ENCODE measurements at places on chromosomes 7 and 10.

- no peak for DNase-seq
These were observed 359.7 kb downstream of the CRPPA start for GRCh38 chr7:16061630-16062029.

- no peak for DNase-seq
These were observed 18.7 kb downstream of the SLC25A13 start for GRCh38 chr7:96303105-96303685.

DNA sequence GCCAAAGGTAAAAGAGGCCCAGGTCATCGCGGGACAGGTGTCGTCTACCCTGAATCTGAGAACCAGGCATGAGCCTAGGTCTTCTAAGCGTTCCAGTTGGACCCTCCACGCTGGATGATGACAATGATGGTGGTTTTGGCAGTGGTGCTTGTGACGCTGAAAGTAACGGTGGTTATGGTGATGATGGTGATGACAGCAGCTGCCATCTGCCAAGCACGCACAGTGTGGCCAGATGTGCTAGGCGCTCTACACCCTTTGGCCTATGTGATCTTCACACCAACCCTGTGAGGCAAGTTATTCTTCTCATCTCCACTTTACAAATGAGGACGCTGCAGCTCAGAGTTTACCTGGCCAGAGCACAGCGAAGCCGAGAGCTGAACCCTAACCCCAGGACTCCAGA lies 93.9 kb downstream of the FAM53B start:
- no peak for DNase-seq

DNA sequence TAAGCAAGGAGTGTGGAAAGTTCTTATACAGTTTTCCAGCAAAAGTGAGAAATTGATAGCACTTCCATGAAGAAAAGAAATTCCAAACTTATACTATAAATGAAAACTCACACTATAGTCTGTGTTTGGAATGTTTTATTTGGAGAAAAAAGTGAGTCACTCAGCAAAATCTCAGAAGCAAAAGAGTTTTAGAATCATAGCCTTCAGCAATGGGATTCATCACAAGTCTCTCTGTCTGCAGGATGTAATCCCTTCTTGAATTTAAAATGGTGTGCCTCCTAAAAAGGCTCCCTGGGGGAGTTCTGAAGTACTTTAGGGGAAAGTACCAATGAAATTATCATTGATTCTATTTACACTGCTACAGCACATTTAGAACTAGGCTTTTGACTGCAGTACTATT lies 756.4 kb downstream of the XPNPEP1 start:
- no peak for DNase-seq

DNA sequence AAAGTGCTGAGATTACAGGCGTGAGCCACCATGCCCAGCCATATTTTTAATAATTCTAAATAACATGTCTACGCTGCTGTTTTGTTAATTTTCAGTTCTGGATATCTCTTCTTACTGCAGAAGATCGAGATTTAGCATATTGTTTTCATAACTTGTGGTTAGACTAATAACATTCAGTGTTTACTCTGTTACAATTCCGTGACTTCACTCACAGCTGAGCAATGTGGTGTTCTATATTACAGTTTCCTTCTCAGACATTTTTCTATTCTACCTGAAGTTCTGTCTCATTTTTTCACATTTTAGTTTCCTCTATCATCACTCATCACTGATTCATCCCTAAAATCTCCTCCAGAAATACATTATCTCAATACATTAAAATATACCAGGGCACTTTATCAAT lies 10.9 kb downstream of the RNF32 start:
- no peak for DNase-seq

DNA sequence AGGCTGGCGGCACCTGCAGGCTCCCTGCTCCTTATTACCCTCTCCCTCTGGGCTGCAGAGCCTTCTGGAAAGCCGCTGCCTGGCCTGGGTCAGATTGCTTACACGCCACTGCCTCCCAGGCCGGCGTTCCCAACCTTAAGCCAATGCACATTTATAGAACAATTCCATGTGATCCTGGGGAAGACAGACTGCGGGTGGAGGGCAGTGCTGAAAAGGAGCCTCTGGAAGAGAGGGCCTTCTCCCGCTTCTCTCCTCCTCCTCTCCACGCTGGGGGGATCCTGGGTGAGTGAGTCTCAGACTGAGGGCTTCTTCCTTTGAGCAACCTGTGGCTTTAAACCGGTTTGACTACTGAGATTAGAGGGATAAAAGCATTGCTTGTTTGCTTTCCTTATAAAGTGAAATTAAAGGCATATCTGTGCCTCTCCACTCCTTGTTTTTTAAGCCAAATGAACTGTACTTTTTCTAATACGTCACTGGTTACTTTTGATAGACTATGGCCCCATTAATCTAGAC lies 5.5 kb downstream of the TACC2 start:
- no peak for DNase-seq

DNA sequence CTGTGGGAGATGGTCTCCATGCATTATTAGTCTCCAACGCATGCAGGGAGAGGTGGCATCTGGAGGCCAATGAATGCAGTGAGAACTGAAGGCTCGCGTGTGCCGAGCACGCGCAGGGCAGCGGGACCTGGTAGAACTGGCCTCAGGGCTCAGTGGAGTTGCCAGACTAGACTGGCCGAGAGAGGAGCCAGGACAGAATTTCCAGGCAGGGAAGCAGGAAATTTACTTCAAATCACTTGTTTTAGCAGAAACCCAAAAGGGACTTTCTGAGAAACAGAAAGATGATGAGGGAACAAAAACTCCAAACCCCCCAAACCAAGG lies 311.0 kb upstream of the IMMP2L start:
- no peak for DNase-seq

DNA sequence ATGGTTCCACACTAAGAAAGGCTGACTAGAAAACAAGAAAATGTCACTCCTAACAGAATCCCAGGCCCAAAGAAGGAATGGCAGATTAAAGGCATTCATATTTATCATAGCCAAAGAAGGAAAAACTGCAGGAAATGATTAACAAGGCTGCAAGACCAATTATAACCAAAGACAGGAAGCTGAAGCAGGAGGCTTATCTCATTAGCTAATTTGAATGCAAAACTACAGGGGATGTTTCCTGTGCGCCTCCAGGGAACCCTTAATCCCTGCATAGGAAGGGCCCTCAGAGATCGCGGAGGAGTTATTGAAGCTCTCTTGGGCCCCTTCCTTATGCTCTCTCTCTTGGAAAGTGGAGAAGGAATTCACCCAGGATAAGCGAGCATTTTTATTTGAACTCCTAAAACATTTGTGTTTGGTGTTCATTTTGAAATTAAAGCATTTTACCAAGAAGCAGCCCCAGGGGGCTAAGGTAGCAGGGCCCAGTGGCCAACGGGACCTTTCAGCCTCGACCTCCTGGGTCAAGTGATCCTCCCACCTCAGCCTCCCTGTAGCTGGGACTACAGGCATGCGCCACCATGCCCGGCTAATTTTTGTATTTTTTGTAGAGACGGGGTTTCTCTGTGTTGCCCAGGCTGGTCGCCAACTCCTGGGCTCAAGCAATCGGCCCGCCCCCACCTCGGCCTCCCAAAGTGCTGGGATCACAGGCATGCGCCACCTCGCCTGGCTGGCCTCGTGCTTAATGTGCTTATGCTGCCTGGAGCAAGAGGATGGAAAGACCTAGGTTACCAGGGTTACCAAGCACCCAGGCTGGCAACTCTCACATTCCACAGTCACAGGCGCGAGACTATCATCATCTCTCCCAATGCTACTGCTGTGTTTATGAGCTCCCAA lies 24.1 kb upstream of the PROSER2 start:
- DNase-seq: no peak

- no peak for DNase-seq
These were observed 252.2 kb upstream of the CSTF2T start for GRCh38 chr10:51951601-51952000.

DNA sequence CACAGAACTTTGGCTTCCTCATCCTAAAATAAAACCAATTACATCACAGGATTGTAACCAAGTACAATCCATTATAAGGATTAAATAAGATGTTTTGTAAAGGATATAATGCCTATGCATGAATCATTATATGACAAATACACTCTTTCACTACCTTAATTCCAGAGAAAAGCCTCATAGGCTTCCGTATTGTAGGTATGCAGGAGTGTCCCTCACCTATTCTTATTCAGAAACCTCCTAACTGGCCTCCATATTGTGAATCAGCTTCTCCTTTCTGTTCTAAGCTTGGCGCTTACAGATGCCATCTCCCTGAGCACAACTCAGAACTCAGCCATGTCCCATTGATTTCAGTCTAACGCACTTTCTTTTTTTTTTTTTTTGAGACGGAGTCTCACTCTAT lies 69.6 kb upstream of the CAPZA2 start:
- no peak for DNase-seq

DNA sequence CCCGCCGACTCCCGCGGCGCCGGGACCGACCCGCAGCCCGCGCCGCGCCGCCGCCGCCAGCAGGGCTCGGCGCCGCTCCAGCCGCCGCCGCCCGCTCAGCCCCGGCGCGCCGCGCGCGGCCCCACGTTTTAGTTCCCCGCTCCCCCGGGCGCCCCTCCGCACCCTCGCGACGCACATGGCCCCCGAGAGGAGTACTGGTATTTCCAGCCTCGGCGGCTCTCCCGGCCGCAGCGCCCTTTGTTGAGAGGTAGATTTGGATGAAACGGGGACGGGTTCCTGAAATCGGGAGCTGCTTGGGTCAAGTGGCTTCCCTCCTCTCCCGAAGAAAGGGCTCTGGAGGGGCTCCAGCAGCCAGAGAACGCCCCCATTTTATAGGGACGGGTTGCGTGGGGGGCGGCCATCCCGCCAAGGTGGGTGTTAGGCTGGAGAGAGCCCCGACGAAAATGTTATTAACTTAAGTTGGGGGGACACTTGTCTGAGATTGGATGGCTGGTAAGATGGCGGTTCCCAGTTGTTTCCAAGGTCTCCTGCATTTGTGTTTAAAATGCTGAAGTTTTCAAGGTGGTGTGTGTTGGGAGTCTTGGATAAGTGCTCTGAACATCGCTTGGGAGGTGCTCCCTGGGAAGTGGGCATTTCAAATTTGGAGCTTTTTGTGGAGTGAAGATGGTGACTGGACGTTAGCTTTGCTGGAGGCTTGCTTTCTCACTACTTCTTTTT lies 1.2 kb downstream of the BMI1 start:
- no peak for DNase-seq

- no peak for DNase-seq
These were observed 429.1 kb downstream of the KIF20B start for GRCh38 chr10:90130321-90131086.

DNA sequence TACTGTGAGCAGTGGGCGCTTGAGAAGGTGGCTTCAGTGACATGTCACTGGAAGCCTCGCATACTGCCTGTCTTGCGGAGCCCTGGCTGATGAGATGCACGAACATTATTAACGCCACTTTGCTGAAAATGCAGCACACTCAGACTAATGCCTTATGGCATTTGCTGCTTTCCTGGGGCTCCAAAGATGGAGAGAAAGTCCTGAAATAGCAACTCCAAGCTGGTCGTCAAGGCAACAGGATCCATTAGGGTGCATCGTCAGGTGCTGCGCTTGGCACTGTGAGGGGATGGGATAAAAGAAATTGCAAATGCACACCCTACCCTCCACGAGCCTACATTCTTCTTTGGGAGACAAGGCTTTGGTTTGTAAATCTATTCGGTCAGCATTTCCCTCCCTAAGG lies 592.5 kb downstream of the TYW1 start:
- DNase-seq: no peak

DNA sequence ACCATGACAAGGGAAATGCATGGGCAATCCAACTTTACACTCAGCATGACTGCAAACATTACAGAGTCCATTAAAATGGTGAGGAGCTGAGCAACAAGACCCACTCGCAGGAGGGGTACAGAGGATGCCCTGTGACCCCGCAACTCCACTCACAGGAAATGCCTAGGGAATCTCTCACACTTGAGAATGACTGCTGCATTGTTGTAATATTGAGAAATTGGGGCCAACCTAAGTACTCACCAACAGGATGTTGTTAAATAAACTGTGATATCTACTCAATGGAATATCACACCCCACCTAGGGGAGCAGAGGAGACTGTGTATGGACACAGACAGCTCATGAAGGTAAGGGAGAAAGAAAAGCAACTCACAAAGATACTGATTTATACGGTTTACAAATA lies 53.4 kb upstream of the CAMK2B start:
- no peak for DNase-seq

- no peak for DNase-seq
These were observed 78.3 kb downstream of the ATAD1 start for GRCh38 chr10:87739703-87740102.

DNA sequence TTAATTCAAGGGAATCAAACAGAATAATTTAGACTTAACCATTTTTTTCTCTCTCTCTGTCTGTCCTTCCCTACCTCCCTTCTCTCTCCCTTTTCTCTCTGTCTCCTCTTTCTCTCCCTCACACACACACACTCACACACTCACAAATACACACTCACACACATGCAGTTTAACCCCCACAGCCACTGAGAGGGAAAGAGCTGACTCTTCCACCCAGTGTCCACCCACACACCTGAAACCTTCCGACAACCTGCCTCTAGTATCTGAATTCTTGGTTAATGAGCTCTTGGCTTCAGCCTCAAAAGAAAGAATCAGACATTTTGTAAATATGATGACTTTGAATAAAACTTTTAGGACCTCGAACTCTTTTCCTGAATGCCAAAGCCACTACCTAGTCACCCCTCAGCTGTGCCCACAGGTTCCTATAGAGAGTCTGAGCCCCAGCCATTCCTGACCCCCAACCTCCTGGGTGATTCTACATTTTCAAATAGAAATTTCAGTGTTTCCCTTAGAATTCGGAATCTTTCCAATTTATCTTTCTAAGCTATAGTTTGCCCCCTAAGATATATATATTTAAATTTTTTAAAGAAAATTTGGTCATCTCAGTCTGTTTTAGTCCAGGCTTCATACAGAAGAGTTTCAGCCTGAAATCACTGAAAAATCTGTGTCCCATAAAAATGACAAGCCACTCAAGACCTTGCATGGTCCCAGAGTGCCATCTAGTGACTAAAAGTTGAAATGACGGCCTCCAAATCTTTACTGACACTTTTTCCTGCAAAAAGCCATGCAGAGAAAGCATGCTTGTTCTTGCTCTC lies 202.8 kb downstream of the IPMK start:
- no peak for DNase-seq

- no peak for DNase-seq
These were observed 62.2 kb downstream of the DIP2C start for GRCh38 chr10:627032-627992.

- DNase-seq: no peak
These were observed 5.3 kb upstream of the KLRG2 start for GRCh38 chr7:139488810-139489209.

GRCh38 chr10:25017154-25017590 lies 760 bp downstream of the THNSL1 start:
- DNase-seq: no peak

- no peak for DNase-seq
These were observed 117.6 kb upstream of the JCAD start for GRCh38 chr10:30176776-30177533.

GRCh38 chr10:34231441-34232180 lies 583.5 kb downstream of the PARD3 start:
- DNase-seq: no peak

- DNase-seq: no peak
These were observed 311.9 kb downstream of the GRM8 start for GRCh38 chr7:126940723-126941307.

GRCh38 chr10:118374404-118374803 lies 32.3 kb upstream of the FAM204A start:
- DNase-seq: no peak

GRCh38 chr10:530717-531116 lies 158.8 kb downstream of the DIP2C start:
- no peak for DNase-seq

- no peak for DNase-seq
These were observed 20.9 kb downstream of the RGS10 start for GRCh38 chr10:119521443-119522204.

GRCh38 chr10:63769367-63769766 lies 248.2 kb downstream of the REEP3 start:
- DNase-seq: no peak

Data from stimulated activated CD8-positive, alpha-beta memory T cell treated with anti-CD3 and anti-CD28 coated beads, Interleukin-7, amount 100 ng/mL, for 1 hour (primary cell).